ENCODE measurements at places on chromosomes 6 and 20.

DNA sequence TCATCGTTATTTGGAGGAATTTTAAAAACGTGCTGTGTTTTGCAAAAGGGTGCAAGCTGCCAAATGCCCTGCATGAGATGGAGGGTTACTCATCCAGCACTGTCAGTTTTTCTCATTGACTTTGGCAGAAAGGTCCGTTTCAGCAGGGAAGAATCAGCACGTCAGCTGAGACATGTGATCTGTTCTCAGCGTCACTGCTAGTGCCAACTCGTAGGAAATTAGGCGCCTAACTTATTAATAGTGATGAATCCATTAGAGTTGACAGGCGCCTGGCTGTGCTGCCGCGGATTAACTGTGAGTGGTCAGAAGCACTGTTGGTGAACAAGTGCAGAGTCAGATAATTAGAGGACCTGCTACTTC is 175.5 kb upstream of the FOXQ1 start:
- peak; percentile 32 for DNase-seq

GRCh38 chr20:33067806-33068205 is 11.6 kb upstream of the BPIFB4 start:
- no peak for DNase-seq

DNA sequence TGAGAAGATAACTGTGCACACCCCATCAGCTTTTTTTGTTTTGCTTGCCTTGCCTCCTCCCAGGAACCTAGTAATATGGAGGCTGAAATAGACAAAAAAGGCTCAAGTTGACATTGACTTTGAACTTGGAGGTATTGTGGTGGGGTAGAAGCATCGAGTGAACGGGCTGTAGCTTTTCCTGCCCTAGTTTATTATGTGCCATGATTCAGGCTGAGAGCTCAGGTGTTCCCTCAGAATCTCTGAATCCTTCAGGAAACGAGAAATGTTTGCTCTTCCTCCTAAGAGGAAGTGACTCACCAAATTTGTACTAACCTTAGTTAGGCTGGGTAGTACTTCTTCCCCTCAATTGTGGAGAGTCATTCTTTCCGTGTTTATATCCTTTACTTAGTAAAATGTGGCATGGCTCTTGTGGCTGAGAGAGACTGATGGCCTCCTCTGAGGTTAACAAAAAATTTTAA is 98.8 kb downstream of the SASH1 start:
- no peak for DNase-seq

GRCh38 chr6:124567401-124567800 is 394.8 kb upstream of the RNF217 start:
- no peak for DNase-seq

- DNase-seq: no peak
Measured at GRCh38 chr6:169101981-169102380, 151.7 kb downstream of the THBS2 start.
